Activated CD4-positive, CD25-positive, alpha-beta regulatory T cell treated with anti-CD3 and anti-CD28 coated beads, Interleukin-2, amount 50 U/mL, for 72 hours (primary cell): ENCODE measurements at places on chromosomes 7 and 10.

- no peak for DNase-seq
Measured at GRCh38 chr7:108292541-108292940, 162.4 kb upstream of the LAMB4 start.

DNA sequence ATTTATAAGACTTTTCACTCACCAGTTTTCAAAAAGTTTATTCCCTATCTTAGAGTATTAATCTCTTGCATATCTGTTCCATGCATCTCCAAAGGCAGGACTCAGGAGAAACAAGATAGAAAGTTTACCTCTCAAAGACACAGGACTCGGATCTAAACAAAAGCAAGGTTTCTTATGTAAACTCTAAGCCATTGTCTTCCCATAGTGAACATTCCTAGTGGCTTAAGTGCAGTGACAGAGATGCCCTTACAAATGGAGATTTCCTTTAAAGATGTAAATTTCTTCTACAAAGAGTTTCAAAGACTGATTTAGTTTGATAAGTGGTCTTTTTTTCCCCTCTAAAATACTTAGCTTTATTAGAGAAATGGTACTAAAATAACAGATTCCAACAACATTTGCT is 209.8 kb downstream of the ACTR3B start:
- no peak for DNase-seq

DNA sequence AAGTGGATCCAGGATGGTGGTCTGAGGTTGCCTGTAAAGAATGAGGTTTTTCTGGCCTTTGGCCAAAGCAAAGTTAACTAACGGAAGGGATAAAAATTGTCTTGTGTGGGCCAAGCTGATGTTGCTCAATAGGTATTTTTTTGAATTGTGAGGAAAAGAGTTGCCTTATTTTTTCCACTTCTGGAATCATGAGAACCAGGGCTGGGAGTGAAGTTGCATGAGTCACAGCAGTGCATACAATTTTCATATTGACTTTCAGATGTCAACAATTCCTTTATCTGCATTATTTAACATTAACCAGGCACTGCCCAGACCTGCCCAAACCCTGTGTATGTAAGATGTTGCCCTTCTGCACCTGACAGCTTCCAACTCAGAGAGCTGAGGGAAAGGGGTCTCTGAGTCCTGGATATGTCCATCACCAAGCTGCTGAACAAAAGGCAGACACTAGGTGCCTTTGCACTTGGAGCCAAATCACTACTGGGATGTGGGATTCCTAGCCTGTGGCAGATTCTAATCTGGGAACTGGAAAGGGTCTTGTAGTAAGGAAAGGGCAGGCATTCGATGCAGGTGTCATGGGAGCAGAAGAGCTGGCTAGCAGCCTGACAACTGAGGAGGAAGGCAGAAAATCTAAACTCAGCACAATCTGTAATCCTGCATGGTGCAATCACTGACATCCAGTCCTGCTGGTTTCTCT is 52.3 kb upstream of the SLC35B4 start:
- DNase-seq: no peak

- DNase-seq: no peak
Measured at GRCh38 chr7:123324283-123324682, 124.5 kb upstream of the SLC13A1 start.

DNA sequence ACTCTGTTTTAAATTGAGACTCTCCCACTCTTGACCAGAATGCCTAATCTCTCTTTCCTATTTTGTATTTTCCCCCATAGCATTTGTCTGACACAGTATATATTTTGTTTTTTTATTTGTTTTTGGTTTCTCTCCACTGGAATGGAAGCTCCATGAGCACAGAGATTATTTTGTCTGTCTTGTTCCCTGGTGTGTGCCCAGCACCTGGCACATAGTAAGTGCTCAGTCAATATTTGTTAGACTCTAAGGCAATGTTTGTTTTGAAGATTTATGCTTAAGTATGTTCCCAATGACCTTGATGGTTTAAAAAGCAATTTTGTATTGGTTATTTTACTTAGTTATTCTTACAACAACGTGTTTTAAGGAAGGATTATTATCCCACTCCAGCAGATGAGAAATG is 201.8 kb downstream of the DYNC1I1 start:
- DNase-seq: no peak

GRCh38 chr7:139702811-139703486 is 74.8 kb downstream of the HIPK2 start:
- DNase-seq: no peak

DNA sequence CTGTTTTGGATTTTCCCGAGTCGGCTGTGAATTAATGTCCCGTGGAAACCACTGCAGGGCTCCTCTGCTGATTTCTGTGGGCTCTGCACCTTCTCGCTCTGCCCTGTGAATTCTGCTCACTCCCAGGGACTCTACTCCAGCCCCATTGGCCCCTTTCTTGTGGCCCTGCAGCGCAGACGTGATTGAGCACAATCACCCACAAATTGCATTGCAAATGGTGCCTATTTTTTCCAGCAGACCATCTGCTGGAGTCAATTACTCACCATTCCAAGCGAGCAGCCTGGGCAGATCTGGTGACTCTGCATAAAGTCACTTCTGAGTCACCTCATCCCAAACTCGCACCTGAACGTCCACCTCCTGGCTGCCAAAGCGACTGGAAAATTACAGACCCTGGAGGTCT is 235.8 kb downstream of the PAXIP1 start:
- no peak for DNase-seq

DNA sequence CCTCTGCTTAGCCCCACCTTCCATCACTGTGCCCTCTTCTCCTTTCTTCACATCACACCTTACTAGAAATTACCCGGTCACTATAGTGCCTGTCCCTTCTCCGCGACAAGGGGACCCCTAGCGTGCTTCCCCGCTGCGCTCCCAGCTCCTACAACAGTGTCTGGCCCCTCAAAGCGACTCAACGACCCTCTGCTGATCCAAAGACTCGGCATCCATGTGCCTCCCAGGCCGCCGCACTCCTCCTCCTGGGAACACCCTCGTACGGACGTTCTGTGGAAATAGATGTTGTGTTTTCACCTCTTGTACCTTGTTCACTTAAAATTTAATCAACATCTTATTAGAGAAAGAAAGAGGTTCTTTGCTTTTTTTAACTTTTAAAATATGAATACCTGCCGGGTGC is 463.5 kb downstream of the DNAJB6 start:
- DNase-seq: no peak

GRCh38 chr10:21870849-21871248 is 132.7 kb downstream of the DNAJC1 start:
- no peak for DNase-seq

DNA sequence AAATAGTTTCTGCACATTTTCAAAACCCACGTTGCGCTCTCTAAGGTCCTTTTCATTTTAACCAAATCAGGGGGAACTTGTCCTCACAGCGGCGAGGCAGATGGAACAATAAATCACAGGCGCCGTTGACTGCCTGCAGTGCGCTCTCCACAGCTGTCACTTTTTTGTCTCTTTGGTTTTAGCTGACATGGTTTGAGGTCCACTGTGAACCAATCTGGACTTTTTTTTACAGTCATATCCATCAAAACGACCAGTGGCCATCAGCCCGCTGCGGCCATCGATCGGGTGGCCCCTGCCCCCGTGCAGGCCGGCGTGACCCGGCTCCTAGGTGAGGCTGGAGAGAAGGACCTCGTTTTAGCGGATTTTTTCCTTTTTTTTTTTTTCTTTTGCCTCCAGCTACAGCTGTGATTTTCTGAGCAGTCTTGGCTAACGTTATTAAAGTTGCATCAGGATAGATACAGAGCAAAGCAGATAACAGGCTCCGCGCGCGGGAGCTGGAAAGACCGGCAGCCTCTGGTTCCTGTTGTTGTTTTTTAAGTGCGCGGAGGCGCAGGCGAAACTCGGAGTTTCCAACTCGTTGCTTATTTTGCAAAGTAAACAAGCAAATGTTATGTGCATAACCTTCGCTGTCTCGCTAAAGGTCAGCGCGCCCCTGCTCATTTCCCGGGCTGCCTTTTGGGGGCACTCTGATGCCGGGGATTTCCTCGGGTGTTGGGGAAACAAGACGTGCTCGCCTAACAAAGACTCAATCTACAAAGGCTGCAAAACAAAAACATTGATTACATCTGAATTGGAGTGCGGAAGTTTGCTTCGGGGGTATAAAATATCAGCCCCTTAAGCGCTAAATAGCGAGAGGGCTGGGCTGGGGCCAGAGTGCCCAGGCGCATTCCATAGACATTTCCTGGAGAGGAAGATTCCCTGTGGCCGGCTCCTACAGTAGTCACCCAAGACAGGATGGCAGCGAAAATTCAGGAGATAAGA is 414.8 kb upstream of the MKI67 start:
- no peak for DNase-seq

- DNase-seq: no peak
Measured at GRCh38 chr10:69572159-69573055, 815 bp downstream of the NEUROG3 start.

- no peak for DNase-seq
Measured at GRCh38 chr7:29119538-29119937, 26.8 kb downstream of the CPVL start.

- DNase-seq: no peak
Measured at GRCh38 chr7:158355456-158356065, 232.1 kb downstream of the PTPRN2 start.

- no peak for DNase-seq
Measured at GRCh38 chr10:51707821-51708424, 8.5 kb upstream of the CSTF2T start.

GRCh38 chr7:6228361-6229229 is 43.8 kb downstream of the CYTH3 start:
- no peak for DNase-seq

GRCh38 chr7:70647801-70648498 is 484.0 kb upstream of the GALNT17 start:
- DNase-seq: peak; percentile 46

DNA sequence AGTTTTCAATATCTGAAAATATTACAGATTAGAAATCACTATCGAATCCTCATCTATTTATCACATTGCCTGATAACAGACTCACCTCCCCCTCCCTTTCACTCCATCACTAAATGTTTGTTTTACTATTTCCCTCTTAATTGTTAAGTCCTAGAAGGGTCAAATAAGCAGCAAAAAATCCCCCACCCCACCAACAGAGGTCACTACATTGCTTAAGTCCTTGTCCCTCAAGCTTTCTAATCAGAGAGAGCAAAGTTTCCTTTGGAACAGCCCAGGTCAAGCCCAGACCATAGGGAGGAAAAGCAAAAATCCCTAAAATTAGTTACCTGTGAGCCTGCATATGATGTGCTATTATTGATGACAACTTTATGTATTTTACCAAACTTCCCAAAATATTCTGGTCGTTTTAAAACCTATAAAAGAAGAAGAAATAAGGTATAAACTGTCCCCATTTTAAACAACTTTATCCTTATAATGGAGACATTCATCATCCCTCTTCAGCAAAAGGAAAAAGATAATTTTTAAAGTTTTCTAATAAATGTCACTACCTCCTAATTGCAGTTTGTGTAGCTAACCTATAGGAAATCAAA is 95.0 kb downstream of the CNOT4 start:
- no peak for DNase-seq

DNA sequence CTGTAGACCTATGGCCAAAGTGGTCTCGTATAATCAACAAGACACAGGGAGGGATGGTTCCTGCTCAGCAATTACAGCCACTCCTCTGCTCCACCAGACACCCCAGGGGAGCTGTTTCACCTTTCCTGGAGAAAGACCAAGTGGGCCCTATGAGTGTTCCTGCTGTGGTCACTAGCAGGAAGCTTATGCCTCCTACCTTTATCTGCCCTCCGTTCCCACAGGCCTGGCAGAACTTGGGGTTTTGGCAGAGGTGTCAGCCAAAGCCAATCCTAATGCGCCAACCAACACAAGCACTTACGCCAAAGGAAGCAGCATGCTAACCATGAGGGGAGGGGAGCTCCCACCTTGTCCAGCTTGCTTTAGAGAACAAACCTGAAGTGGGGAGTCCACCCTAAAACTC is 31.2 kb downstream of the XPNPEP1 start:
- no peak for DNase-seq
